ENCODE measurements at places on chromosomes 11 and 22.

GRCh38 chr11:27921472-27921871, 186.5 kb downstream of the KIF18A start:
- no peak for DNase-seq

- DNase-seq = no peak
Measured at GRCh38 chr11:107741044-107741823, 29.4 kb upstream of the SLN start.

GRCh38 chr11:85673393-85673792, 8.5 kb upstream of the CREBZF start:
- no peak for DNase-seq

- DNase-seq = no peak
Measured at GRCh38 chr22:25827415-25827814, 85.4 kb downstream of the MYO18B start.

GRCh38 chr11:91299980-91300379, 924.6 kb upstream of the FAT3 start:
- DNase-seq = no peak

GRCh38 chr22:27639248-27640086, 162.1 kb downstream of the MN1 start:
- no peak for DNase-seq

- no peak for DNase-seq
Measured at GRCh38 chr22:20765938-20766337, 8.0 kb upstream of the SERPIND1 start.

- no peak for DNase-seq
Measured at GRCh38 chr11:119192111-119192510, 6.8 kb downstream of the NHERF4 start.

DNA sequence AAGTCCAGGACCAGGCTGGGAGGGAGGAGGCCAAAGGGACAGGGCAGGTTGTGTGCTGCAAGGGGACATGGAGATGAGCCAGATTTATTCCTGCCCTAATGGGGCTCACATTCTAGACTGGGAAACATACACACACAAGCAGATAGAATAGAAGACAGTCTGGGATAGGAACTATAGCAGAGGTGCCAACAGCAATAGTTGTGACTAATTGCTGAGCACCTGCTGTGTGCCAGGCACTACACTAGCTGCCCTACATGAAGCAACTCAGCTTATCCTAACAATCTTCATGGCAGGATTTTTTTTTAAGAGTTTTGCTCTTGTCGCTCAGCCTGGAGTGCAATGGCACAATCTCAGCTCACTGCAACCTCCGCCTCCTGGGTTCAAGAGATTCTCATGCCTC, 11.4 kb downstream of the MOGAT2 start:
- no peak for DNase-seq

DNA sequence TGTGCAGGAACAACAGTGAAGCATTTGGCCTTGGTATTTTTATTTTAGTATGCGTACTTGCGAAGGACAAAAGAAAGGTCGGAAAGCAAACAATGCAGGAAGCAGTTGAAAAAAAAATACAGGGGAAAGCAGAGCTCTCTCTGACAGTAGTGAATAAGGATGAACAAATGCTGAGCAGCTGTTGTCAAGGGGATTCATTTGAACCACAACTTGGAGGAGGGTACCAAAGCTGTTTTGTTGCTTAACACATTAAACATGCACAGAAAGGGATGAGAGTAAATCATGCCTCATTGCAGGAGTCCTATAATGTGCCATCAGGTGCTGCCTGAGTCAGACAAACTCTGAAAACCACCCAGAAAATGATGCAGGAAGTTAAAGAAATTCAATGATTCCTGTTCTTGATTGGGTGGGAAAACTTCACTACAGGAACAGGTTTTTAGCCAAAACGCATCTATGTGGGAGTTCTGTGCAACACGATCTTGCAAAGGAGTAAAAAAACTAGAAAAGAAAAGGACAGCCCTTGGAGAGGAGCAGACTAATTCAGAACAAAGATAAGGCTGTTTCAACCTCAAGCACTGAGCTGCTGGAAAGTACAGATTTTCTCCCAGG, 2113.5 kb downstream of the LRRC4C start:
- no peak for DNase-seq

DNA sequence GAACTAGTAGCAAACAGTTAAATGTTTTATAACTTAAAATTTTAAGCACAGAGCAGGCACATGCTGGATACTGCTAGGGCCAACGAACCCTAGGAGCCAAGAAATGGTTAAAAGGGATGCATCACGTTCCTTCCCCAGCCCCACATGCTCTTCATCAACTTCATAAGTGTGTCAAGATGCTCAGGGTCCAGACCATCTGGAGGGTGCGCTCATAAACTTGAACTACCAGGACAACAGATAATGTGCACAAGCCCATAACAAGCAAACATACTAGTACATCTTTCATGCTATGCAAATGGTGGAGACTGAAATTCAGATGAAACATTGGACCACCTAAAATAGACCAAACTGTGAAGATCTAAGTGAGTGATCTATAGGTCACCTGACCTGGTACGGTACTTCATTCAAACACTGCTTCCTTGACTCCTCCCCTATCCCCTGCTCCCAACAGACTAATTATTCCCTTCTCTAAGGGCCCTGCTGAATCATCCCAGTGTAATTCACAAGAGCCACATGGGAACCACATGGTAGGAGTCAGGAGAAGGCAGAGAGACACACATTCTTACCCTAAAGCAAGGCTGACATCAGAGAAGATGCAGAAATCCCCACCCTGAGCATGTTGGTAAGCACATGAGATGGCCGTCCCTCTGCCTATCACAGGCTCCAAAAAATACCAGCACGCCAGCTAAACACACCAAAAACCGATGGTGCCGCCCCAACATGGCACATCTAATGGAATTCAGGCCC, 83.9 kb downstream of the ETS1 start:
- DNase-seq = peak; percentile 46

GRCh38 chr11:34407121-34407813, 31.5 kb upstream of the CAT start:
- DNase-seq = no peak

GRCh38 chr22:47474895-47475294, 712.4 kb downstream of the TBC1D22A start:
- DNase-seq = no peak

- no peak for DNase-seq
Measured at GRCh38 chr11:73949246-73949645, 1.6 kb upstream of the DNAJB13 start.

DNA sequence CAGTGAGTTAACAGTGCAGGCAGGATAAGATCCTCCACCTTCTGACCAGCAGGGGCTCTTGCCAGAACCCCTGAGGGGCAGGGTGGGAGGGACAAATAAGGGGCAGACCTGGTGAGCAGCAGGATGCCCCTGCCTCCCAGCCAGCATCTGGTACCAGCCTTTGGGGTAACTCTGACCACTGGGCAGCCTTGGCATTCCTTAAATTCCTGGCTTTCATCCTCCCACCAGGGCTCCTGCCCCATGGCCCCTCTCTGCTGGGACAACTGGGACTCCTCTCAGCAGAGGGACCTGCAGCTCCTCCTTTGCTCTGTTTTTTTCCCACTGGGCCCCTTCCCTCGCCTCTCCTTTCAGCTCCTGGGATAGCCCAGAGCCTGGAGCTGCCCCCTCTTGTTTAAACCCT, 98.0 kb upstream of the CD82 start:
- DNase-seq = no peak

DNA sequence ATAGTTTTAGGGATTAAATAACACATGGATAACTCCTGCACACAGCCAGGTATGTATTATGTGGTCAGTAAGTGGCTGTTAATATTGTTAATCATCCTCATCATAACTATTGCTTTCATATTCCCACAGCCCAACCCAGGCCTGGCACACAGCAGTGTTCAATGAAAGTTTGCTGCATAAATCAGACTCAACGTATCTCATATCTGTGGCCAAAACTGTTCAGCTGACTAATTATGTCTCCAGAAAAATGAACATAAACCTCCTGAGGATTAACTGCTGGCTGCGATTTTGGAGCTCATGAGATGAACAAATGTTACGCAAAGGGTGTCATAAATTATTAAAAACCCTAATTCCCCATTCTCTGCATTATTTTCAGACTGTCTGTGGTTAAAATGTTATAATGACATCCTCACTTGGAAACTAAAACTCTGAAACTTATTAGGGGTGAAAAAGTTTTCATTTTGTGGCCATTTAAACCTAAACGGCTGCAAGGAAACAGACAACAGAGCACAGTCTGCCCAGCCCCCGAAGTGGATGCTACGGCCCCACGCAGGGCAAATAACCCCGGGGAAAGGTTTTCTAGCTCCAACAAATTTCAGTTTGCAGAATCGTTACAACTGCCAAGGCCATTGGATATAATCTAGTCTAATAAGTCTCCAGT, 17.3 kb downstream of the ABCC8 start:
- no peak for DNase-seq

DNA sequence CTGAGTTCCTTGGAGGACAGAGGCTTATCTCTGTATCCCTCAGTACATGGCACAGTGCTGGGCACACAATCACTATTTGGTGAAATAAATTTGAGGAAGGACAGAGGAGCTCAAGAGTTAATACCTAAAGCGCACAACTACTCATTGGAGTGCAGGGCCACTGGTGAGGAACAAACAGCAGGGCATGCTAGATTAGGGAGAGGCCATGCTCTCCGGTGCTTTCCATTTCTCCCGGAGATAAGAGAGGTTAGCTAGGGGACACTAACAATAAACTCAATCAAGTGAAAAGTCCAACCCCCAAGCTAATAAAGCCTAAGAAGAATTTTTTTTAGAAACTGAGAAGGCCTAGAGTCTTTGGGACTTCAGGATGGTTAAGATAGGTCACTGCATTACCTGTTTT, 29.1 kb downstream of the NFRKB start:
- DNase-seq = no peak

- no peak for DNase-seq
Measured at GRCh38 chr11:96037405-96037949, 113.6 kb upstream of the MTMR2 start.

GRCh38 chr11:134365011-134365925, 33.5 kb downstream of the GLB1L2 start:
- no peak for DNase-seq

DNA sequence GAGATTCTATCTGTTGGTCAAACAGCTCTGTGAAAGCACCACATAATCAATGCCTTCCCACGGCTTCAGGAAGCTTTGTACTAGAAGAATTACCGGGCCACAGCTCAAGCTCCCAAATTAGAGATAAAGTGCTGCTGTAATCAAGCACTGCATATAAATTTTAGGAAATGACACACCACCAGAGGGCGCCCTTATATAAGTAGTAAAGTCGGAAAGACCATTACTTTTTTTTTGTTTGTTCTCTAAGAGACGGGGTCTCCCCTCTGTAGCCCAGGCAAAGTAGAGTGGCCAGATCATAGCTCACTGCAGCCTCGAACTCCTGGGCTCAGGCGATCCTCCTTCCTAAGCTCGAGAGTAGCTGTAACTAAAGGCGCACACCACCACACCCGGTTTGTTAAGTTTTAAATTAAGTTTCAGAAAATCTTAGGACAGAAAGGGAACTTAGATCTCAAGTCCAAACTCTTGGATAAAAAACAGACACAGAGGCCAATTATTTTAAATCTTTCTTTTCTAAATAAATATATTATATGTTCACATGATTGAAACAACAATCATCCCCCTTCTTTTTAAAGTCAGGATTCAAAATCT, 32.6 kb downstream of the PRCP start:
- DNase-seq = peak; percentile 72

- no peak for DNase-seq
Measured at GRCh38 chr22:31124290-31124689, 1.5 kb downstream of the INPP5J start.

DNA sequence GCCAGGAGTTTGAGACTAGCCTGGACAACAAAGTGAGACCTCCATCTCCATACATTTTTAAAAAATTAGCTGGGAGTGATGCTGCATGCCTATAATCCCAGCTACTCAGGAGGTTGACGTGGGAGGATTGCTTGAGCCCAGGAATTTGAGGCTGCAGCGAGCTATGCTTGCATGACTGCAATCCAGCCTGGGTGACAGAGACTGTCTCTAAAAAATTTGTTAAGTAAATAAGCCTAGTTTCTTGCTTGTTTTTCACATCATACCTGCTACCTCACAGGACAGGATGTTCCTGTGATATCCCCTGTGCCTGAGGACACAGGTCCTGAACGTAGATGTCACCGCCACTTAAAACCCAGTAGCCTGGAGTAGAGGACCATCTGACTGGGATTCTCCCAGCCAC, 348.6 kb downstream of the MN1 start:
- DNase-seq = no peak

DNA sequence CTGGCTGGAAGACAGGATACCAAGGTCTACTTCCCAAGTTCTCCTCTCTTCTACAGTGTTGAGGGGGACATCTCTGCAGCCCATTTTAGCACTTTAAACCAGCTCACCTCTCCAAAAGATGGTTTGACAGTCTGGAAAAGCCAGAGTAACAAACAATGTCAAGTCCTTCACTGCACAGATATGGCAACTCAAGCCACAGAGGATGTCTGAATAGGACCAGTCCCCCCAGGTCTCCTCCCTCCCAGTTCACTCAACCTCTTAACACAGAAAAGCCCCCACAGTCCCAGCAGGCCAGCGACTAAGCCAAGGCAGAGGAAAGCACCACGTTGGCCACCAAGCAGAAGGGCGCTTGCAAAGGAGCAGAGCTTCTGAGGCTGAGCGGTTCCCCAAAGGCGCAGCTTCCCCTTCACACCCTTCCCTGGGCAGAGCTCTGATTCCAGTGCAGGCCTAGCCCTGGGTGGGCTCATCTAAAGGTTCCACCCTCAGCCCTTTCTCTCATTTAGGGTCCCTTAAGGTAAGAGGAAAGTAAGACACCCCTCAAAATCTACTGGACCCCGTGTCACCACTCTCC, 62.7 kb downstream of the PAK1 start:
- peak; percentile 23 for DNase-seq

DNA sequence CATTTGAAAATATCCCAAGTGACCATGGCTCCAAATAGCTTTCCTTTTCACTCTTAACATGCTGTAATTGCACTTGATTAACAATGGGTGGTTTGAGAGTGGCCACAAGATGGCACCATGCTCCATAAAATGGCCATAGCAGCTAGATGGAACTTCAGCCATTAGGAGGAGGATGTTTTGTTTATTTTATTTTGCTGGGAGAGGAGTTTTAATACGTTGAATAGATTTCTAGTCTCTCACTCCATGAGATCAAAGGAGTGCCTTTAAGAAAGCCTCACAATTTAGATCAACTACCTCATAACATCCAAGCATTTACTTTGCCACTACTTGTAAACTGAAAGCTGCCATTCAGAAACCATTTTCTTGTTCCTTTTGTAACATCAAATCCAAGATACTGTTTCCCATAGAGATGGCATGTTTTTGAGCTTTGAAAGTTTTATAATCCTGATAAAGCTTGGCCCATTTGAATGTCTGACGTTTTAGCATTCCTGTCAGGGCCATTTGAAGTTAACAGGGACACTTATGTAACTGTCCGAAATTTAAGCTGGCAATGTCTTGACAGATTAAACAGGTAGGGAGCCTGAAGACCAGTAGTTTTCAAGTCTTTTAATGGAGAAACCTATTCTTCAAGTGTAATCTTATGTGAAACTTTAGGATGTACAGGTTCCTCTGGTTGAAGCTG, 4.7 kb downstream of the FEN1 start:
- DNase-seq = peak; percentile 67

Data from activated naive CD4-positive, alpha-beta T cell treated with anti-CD3 and anti-CD28 coated beads, Interleukin-2, amount 50 U/mL, for 16 hours (primary cell).